KG1 (cell line): ENCODE measurements at places on chromosomes 2 and 18.

- DNase-seq: no peak
Observed at GRCh38 chr18:74567822-74568221, 29.8 kb upstream of the ZNF407 start.

DNA sequence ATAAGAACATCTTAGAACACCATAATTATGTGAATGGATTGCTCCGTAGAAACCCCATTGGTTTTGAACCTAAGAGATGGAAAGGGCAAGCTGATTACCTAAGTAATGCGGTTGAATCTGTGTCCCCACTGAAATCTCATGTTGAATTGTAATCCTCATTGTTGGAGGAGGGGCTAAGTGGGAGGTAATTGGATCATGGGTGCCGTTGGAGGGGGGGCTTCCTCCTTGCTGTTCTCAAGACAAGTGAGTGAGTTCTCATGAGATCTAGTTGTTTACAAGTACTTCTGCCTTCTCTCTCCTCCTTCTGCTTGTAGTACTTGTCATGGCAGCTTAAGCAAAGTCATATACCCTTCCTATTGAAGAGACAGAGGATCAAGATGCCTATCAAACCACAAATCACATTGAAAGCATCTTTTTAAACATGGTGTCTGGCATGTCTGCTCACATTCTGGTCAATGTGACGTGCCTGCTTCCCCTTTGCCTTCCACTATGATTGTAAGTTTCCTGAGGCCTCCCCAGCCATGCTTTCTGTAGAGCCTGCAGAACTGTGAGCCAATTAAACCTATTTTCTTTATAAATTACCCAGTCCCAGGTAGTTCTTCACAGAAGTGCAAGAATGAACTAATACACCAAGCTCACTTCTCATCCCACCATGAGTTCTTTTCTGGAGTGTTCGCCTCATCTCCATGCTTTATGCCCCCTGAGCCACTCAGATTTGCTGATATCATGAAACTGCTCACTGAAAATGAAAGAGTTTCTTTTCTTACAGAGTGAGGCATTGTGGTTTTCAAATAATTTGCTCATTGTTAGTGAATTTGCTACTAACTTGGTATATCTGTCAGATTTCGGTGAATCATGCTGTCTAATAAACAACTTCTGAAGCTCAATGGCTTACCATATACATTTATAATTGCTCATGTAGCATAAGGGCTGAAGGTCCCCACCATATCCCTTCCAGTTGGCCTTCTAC lies 23.6 kb downstream of the KCNE4 start:
- no peak for DNase-seq

DNA sequence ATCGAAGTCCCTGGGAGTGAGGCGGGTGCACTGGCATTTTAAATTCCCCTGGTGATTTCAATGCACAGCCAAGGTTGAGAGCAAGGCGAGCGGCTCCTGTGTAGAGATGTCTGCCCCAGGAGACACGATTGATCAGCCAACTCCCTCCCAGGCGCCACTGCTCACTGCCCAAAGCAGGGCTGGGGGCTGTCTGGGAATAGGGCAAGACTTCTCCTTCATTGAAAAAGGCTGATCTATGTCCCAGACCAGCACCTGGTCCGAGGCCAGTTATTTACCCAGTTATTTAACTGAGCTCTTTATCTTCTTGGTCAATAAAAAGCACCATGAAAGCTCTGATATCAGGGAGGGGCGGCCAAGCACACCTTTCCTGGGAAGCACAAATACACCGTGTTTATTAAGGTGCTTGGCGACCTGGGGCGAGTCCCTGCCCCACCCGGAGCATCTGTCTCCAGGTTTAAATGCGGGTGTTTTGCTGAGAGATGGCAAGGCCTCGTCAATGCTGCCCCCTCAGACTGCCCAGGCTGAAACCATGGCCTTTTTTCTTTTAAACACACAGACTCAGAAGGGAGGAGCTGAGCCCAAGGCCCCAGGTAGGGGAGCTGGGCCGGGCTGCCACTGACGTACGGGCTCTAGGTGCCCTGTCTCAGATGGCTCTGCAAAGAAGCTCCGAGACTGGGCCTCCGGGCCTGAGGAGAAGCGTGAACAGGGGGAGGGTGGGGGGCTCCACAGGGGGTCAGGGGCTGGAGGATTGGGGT lies 73.9 kb upstream of the HPCAL1 start:
- DNase-seq: no peak

DNA sequence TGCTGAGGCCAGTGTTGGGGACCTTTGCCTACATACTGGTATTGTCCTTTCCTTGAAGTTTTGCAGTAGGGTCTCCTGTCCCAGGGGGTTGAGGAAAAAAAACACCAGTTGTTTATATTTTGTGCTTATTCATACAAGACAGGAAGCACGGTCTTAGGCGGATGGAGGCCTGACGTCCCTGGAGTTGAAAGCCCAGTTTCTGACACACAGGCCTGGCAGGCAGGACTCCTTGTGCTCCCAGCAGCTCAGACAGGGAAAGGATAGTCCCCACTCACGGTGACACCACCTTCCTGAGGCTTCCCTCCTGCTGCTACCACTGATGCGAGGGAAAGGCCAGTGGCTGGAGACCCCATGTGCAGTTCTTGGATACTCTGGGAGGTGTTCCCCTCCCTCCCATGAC lies 15.5 kb upstream of the SP100 start:
- DNase-seq: no peak

- no peak for DNase-seq
Observed at GRCh38 chr2:106124106-106124756, 69.9 kb downstream of the UXS1 start.

- DNase-seq: peak; percentile 21
Observed at GRCh38 chr2:168685600-168686451, 116.6 kb upstream of the NOSTRIN start.

GRCh38 chr2:216904554-216904953 lies 44.7 kb upstream of the TNP1 start:
- no peak for DNase-seq

- no peak for DNase-seq
Observed at GRCh38 chr2:106126295-106126694, 67.8 kb downstream of the UXS1 start.

DNA sequence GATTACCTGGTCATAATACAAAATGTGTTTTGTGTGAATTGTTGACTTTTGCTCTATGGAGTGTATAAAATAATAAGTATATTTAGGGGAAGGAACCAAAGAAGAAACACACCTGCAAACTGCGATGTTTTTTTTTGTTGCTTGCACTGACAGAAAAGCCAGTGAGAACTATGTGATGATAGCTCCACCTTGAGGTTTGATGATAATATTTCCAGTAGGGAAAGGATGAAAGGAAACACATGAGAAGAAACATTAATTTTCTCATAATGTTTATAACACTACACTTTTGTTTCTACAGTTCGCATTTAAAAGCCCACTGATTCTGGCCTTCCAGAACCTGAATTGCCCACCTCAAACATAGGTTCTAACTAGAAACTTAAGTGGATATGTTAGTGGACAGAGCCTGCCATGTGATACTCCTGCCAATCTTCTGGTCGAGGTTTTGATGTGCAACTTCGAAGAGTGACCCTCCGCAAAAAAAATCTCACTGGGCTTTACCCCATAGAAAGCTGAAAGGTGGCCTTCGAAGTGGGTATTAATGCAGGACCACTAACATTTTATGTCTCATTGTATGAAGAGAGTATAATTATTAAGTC lies 476.4 kb upstream of the SPHKAP start:
- no peak for DNase-seq

DNA sequence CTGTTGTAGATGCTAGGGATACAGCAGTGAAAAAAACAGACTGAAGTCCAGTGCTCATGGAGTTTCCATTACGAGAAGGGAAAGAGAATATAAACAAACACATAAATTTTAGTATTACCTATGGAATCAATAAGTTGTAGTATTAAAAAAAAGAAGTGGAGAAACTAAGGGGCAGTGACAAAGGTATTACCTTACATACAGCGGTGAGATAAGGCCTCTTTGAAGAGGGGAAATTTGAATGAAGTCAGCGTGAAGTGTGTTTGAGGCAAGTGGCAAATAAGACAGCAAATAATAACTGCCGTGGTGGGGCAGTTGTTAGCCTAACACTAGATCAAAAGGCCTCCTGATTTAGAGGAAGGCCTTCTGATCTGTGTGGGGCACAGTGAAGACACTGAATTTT lies 57.9 kb downstream of the TLK1 start:
- no peak for DNase-seq

GRCh38 chr2:82139979-82140611 lies 1835.5 kb upstream of the LRRTM1 start:
- DNase-seq: no peak

DNA sequence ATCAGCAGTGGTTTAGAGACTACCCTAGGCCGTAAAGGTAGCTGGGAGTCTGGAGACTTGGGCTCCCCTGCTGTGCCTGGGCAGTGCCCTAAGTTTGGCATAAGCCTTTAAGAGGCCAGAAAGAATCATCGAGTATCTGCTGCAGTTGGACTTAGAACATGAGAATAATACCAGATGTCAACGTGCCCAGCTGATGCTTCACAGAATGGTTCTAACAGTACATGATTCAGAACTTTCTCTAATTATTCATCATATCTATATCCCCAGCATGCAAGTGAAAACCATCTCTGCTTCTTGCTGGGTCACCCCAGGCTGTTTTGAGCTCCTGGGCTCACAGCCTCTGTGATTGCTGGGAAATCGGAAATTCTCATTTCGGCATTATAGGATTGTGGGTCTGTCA lies 118.1 kb downstream of the NCK2 start:
- DNase-seq: no peak
